ENCODE measurements at places on chromosomes 2 and 18. TPM values are rescaled to one million over a fixed set of nuclear protein-coding genes. Genes with fewer than 3 reads are reported as not detected.

Gene GKN1
- total RNA-seq = not detected

Gene CLIP4
- 50.0 TPM for total RNA-seq

Gene CYRIA
- total RNA-seq = 1.7 TPM

Gene PID1
- total RNA-seq = 38.8 TPM

Gene OTOS
- not detected for total RNA-seq
